ENCODE measurements at places on chromosomes 6 and 20.

DNA sequence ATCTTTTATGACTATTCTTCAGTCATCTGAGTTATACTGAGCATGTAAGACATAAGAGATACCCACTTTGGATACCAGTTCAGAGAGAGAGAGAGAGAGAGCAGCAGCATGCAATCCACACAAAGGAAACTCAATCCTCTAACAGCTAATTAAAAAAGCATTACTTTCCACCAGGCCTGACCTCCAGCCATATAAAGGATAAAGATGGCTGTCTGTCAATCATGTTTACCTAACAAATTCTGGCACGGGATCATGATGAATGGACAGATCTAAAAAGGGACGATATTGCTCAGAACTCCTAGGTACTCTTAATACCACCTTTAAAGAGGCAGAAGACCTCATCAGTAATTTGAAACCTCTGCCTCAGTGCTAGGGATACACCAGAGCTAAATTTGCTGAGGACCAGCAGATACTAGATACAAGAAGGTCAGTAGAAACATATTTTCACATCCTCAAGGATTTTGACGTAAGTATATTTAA lies 159.2 kb downstream of the RPS12 start:
- no peak for DNase-seq

GRCh38 chr6:43336382-43336781 lies 27.8 kb upstream of the CRIP3 start:
- no peak for DNase-seq

DNA sequence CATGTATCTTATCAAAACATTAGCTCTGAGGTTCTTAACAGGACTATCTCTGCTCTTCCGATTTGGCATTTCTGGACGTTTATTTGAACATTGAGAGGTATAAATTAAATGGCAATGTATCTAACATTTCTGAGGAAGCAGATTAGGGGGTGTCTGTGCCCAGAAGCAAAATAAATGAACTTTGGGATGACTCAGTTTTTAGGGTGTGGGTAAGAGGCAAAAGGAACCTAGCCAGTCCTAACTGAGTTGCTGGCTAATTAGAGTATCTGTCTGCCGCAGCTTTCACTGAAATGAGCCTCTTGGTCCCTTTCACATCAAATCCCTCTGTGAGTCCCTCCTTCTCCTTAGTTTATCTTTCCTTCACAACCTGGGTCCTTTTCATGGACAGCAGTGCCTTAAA lies 1.1 kb downstream of the RNF144B start:
- DNase-seq, result peak; percentile 54

DNA sequence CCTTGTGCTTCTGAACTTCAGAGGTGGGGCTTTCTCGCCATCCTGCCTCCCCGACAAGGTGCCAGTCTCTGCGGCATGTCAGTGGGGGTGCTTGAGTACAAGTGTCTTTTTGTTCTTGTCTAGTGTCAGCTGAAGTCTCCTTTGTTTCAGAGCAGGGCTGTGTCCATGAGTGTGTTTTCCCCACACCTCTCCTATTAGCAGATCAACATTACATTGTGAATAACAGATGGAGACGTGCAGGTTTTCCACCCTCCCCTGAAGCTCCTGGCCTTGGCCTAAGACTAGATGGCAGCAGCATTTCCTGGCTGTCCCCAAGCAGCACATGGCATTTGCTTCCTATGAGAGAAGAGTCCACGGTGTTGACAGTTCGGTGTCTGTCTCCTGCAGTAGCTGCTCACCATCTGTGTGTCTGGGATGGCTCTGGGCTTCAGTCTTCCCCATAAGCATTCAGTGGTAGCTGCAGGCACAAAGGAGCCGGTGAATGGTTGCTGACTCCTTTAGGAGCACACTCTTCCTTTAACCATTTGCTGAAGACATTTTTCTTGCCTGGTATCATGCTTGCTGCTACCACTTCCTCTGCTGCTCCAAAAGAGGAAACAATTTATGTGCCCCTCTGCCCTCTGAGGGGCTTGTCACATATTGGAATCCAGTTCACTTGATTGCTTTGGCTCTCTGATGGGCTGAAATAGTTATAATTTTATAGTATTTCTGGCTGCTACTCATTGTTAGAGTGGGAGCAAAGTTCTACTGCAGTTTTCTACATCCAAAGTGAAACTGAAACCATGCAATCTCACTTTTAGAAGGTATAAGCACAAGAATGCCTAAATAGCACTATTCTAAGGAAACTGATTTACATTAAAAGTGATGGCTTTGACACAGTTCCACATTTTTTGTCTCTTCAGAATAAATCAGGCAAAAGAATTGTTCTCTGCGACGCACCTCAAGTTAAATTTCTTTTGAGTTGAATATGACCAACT lies 913.0 kb downstream of the C6orf118 start:
- no peak for DNase-seq

GRCh38 chr20:38804682-38805501 lies 605 bp upstream of the PPP1R16B start:
- DNase-seq, result peak; percentile 66

DNA sequence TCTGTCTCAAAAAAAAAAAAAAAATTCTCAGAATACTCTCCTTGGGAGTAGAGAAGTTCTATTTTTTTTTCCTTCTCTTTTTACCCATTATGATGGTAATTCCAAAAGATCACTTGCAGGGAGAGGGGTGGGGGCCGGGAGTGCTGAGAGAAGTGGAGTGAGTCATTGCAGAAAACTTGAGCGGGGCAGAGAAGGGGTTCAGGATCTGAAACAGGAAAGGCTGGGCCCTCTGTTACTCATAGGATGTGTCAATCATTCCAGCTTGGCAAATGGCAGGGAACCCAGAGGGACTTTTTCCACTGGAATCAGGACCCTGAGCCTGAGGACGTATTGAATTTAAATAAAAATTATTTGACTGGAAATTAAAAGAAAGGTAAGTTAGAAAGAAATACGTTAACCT lies 111.4 kb upstream of the ARMC2 start:
- DNase-seq, result no peak

- DNase-seq, result no peak
Measured at GRCh38 chr20:34834459-34834893, 9.0 kb upstream of the NCOA6 start.

- no peak for DNase-seq
Measured at GRCh38 chr6:161104966-161105365, 113.4 kb downstream of the MAP3K4 start.

- DNase-seq, result no peak
Measured at GRCh38 chr6:43292763-43293318, 5.2 kb upstream of the SLC22A7 start.

DNA sequence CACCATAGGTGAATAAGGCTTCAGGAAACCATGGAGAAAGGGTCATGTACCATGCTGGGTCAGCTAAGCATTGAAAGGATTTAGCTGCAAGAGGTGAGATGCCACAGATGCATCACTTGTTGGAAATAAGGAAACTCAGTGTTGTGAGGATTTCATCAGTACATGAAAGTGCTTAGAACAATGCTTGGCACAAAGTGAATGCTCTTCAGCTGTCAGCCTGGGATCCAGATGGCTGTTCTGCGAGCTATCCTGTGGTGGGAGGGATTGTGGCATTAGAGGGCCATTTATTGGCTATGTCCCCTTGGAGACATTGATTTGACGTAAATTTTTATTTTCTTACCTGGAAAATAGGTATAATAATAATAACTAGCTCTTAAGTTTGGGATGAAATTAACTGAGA lies 53.0 kb downstream of the ELOVL2 start:
- DNase-seq, result no peak

- DNase-seq, result peak; percentile 36
Measured at GRCh38 chr6:23173234-23173633, 603.9 kb downstream of the HDGFL1 start.

DNA sequence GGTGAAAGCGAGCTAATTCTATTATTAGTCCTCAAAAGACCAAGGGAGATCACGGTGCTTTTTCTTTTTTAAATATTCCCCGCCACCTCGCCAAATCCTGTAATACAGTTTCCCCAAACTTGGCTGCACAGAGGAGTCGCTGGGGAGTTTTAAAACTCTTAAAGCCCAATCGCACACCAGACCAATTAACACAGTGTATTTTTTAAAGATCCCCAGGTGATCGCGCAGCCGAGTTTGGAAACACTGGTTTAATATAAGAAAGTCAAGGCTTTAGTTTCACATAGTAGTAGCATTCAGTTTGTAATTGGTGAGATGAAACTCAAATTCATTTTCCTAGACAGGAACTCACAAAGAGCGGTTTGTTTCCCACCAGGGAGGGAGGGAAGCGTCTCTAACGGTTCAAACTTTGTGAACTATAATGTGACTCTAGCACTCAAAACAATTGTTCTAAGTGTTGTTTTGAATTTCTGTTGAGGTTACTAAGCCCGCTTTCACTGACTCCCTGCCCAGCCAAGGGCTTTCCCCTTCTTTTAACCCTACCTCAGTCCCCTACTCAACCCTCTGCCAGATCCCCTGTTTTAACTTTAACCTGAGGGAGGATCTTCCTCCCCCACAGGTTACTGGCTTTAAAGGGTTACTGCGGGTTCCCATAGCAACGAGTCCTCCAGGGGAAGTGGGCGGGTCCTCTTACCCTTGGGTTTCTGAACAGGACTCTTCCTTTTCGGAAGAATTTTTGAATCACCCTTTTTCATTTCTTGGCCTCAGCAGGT lies 25.7 kb upstream of the BTBD3 start:
- DNase-seq, result peak; percentile 54

DNA sequence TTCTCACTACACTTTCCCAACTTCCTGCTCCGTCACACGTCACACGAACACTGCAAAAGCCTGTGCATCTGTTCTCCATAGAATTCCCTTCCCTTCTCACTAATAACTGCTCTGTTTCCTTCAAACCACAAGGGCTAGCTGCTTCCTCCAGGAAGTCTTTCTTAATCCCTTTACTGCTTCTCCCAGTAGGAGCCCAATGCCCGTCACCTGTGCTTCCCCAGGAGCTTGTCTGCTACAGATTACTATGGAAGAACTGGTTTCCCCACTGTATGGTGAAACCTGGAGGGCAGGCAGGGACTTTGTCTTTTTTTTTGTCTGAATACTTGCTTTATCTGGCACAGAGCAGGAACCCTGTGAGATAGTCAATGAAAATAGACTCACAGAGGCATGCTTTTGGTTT lies 444.7 kb upstream of the MAP3K7 start:
- no peak for DNase-seq

DNA sequence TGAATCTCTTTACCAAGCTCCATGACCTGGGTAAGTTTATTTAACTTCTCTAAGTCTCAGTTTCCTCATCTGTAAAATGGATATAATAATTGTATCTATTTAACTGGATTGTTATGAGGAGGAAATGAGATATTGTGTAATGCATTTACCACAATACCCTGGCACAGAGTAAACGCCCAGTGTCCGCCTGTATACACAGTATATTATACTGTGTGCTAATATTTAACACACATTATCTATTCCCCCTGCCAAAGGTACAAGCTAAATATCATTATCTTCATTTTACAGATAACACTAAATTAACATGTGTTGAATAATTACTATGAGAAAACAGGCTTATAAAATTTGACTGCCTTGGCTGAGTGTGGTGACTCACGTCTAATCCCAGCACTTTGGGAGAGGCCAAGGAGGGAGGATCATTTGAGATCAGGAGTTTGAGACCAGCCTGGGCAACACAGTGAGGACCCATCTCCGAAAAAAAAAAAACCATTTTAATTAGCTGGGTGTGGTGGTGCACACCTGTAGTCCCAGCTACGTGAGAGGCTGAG lies 38.7 kb upstream of the TNFRSF21 start:
- no peak for DNase-seq

GRCh38 chr6:2563635-2564034 lies 187.1 kb downstream of the MYLK4 start:
- no peak for DNase-seq

Data from CMK (cell line).